ENCODE measurements at places on chromosomes 2 and 18. TPM values are rescaled to one million over a fixed set of nuclear protein-coding genes. Genes with fewer than 3 reads are reported as not detected.

Gene ONECUT2
- total RNA-seq = 0.03 TPM

Gene KIF1A
- total RNA-seq = 0.65 TPM

Gene SERPINB13
- total RNA-seq = not detected

DNA sequence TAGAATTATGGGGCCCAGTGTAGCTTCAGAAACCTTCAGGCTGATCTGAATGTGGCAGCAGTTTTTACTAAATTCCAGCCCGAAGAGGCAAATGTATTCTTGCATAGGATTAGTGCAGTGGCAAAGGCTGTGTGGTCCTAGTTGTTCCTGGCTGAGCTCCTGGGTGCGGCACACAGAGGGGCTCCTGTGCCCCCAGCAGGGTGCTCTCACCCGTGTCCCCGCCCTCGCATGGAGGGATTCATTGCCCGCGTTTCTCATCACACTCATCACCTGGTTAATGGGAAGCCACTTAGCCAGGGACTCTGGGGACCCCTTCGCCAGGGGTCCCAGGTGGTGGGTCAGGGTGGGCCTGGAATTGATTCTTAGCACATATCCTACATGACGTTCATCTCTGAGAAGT is 3.9 kb downstream of the KCNG2 start:
- DNase-seq = no peak

- no peak for DNase-seq
Measured at GRCh38 chr2:182767578-182767977, 51.5 kb downstream of the DNAJC10 start.

All from Right ventricle myocardium superior (tissue), 1 donor.